ENCODE measurements at places on chromosomes 16 and 17.

- DNase-seq, result no peak
Measured at GRCh38 chr17:73740370-73740769, 96.1 kb upstream of the SDK2 start.

DNA sequence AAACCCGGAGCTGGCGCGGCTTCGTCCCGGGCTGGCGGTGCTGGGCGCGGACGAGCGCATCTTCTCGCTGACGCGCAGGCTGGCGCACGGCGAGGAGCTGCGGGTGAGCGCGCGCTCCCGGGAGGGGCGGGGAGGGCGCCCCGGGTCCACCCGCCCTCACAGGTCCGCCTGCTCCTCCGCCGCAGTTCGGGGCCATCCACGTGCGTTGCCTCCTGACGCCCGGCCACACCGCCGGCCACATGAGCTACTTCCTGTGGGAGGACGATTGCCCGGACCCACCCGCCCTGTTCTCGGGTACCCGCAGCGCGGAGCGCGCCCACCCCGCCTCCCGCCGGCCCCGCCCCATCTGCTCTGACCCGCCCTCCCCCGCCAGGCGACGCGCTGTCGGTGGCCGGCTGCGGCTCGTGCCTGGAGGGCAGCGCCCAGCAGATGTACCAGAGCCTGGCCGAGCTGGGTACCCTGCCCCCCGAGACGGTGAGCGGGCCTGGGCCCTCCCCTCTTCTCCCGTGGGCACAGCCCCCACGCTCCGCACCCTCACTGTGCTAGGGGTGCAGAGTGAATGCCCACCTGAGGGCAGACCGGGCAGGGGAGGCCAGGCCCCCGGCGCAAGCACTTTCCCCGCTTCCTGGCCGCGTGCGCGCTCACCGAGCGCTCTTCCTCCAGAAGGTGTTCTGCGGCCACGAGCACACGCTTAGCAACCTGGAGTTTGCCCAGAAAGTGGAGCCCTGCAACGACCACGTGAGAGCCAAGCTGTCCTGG, 1.4 kb downstream of the HAGHL start:
- peak; percentile 86 for DNase-seq

DNA sequence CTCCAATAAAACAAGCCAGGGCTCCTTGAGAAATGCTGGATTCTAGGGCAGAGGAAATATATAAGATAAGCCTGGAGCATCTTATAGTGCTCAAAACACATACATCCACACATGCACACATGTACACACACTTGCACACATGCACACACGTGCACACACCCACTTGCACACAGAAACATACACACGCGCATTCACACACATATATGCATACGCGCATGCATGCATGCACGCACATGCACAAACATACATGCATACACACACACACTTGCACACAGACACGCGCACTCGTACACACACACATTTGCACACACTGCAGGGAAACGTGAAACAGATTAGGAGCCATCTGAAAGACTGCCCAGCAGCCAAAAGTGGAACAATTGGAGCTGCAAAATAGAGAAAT, 8.0 kb upstream of the ENPP7 start:
- no peak for DNase-seq

GRCh38 chr17:18217412-18218015, 7.9 kb upstream of the LLGL1 start:
- peak; percentile 71 for DNase-seq

DNA sequence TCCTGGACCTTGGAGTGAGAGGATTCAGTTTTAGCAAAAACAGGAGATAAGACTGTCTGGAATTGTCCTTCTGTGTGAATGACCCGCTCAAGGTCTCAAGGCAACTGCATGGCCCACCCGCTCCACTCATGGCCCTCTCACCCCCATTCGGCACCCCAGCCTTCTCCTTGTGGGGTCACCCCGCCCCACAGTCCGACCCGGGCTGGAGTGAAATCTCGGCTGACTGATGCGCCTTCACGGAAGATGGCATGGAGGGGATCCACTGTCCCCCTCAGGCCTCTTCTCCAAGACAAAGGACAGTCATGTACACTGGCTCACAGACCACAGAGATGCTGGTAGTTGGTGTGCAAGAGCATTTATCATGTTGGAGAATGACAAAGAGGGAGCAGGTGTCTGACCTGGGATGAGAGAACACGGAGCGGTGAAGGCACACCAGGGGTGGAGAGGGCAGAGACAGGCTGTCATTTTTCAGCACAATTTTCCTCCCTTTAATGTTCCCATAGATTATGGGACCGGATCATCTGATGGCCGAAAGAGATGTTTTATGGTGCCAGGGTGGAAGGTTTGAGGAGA, 391.9 kb upstream of the TNRC6C start:
- DNase-seq, result no peak
